ENCODE measurements at places on chromosomes 3 and 15. TPM values are rescaled to one million over a fixed set of nuclear protein-coding genes. Genes with fewer than 3 reads are reported as not detected.

The AHSG gene
- total RNA-seq: not detected

DNA sequence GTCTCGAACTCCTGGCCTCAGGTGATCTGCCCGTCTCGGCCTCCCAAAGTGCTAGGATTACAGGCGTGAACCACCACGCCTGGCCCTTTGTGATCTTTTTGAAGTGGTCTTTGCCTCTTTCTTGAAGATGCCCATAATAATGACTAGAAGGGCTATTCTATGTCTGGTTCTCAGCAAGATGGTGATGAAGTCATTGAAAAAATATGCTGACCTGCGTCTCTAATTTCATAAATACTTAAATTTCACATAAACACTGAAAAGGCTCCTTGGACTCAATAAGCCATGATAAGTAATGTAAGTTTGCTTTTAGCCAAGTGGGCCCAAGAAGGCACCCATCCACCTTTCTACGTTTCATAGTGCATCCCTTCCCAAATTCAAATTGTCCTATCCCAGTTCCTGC is 775 bp upstream of the MAPK6 start:
- no peak for DNase-seq

DNA sequence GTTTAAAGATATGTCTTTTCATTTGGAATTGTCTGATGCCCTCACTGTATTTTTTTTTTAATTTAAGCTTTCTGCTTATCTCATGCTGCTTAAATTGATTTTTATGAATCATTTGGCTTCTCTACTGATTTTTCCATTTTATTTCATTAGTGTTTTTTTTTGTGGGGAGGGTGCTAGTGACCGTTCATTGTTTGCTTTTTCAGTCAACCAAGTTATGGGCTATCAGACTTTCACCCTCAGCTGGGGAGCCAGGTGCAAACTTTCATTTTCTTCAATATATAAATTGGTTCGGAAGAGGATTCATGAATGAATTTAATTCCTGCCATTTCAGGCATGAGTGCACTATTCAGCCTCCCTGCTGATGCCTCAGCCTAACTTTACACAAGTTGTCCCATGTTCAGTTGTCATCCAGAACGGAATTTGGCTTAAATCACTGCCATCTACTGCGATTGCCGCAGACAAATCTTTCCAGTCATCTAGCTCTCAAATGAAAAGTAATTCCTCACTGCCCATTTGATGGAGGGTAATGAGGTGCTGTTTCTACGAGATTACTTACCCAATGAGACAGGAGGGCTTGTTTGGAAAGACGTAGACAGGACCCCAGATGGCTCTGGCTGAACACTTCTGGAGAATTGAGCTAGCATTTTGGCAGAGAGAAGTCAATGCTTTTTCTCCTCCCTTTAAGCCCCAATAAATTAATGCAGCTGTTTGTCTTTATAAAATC is 89.9 kb upstream of the RORA start:
- no peak for DNase-seq

The GPR27 gene
- 3.5 TPM for total RNA-seq

DNA sequence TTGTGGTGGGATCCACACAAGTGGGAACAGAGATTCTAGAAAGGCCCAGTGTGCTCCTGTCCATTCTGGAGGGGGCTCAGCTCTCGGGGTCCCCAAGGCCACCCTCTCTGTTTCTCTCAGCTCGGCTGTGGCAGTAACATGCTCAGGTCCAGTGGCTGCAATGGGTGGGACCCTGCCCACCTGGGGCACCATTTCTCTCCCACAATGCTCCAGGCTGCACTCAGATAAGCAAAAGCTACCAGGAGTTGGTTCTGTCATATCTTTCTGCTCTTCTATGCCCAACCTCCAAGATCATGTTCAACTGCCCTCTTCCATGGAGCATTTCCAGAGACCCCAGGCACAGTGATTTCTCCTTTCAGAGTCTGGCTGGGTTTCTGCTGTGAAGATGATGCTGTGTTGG is 40.8 kb downstream of the ITGA11 start:
- no peak for DNase-seq

DNA sequence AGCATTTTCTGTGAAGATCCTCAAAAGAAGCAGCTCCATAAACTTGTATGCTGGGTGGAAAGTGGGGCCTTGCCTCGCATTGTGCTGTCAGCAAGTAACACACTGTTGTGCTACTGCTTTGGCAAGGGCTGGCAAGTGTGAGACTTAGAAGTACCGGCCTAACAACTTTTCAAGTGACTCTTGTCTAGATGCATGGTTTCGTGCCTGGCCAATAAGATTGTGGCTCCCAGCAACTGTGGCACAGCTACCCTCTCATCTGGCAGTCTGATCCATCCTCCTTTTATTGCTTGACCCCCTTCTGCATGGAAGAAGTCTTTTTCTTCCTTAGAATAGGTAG is 79.4 kb upstream of the VEPH1 start:
- no peak for DNase-seq

- DNase-seq: no peak
Observed at GRCh38 chr3:60854791-60855190, 396.5 kb downstream of the FHIT start.

DNA sequence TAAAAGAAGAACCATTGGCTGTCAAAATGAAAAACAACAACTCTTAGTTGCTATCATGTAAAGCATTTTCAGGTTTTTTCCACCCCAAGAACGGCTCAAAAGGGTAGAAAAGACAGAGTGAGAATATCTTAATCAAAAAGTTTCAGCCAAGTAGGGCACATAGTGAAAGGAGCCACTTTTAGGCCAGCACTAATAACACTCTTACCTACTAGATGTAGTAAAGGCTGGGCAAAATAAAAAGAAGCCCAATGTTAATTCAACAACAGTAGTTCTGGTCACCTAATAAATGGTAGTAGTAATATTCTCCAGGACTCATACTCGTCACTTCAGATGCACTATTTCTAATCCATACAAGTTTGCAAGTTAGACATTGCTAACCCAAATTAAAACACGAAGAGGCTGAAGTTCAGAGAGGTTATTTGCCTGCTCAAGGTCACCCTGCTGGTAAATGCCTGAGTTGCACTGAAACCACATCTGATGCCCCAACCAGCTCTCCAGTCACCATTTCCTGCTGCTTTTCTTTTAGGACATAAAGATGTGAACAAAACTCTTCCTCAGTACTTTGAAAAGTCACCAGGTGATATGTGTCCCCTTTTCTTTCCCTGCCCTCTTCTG is 7.5 kb downstream of the GOLIM4 start:
- DNase-seq: no peak

The TEX55 gene
- not detected for total RNA-seq

- no peak for DNase-seq
Observed at GRCh38 chr15:84666373-84666772, 8.4 kb upstream of the NMB start.

GRCh38 chr3:123318374-123318773 is 116.6 kb downstream of the SEC22A start:
- DNase-seq: no peak

- DNase-seq: no peak
Observed at GRCh38 chr15:73047882-73048281, 4.4 kb upstream of the NEO1 start.

The SPRED1 gene
- 6.5 TPM for total RNA-seq

GRCh38 chr15:69265347-69265955 is 33.3 kb upstream of the PAQR5 start:
- no peak for DNase-seq

The CCRL2 gene
- 1.7 TPM for total RNA-seq

GRCh38 chr3:13638927-13639326 is 90.0 kb downstream of the FBLN2 start:
- no peak for DNase-seq

The ZCWPW2 gene
- 2.2 TPM for total RNA-seq

- DNase-seq: no peak
Observed at GRCh38 chr3:159711560-159712333, 276.9 kb upstream of the IL12A start.

GRCh38 chr15:26615188-26615926 is 157.5 kb downstream of the GABRB3 start:
- DNase-seq: no peak

DNA sequence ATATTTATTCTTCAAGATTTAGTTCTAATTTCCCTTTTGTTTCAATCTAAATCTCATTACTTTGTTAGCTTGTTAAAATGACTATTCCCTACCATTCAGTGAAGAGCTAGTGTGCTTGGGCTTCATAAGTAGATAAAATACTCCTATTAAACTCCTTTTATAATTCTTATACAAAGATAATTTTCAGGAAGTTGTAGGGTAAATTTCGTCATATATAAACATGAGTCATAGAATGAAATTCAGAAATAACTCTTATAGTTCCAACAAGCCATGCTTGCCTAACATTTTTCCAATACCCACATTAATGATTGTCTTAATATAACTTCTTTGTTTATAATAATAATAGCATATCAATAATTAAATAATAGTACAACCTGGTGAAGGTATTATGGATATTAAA is 407.3 kb downstream of the NAALADL2 start:
- DNase-seq: no peak

- DNase-seq: no peak
Observed at GRCh38 chr15:83845230-83845629, 191.3 kb downstream of the ADAMTSL3 start.

DNA sequence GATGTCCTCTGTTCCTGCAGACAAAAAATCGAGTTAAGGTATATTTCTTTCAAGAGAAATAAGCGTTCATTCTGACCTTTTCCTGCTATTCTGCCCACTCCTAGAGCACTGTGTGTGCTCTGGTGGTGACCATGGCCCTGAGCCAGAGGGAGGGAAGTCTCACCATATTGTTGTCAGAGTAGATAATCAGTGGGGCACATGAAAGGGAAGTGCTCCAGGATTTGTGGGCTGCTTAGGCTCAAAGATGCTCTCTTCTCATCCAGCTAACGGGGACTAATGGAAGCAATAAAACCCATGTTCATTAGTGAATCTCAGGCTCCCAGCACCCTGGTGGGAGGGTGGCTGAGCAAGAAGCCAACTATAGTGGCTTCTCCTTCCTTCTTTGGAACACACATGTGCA is 70.7 kb upstream of the EOMES start:
- no peak for DNase-seq

The CIDEC gene
- 4.7 TPM for total RNA-seq

DNA sequence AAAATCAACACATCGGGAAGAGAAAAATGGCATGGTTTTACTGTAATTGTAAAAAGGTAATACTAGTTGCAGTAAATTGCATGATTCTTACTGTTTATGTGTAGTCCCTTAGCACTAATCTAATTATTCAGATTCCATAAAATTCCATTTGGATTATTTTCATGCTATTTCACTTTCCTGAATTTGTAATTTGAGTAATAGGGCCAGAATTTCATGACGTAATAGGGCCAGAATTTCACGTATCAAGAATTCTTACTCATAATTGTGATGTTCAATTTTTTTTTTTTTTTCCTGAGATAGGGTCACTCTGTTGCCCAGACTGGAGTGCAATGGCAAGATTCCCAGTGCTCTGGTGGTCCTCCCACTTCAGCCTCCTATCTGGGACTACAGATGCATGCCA is 2.9 kb upstream of the U2SURP start:
- DNase-seq: no peak

- DNase-seq: no peak
Observed at GRCh38 chr15:74430510-74430951, 3.2 kb downstream of the SEMA7A start.

GRCh38 chr3:125028657-125029056 is 27.1 kb downstream of the HEG1 start:
- no peak for DNase-seq

DNA sequence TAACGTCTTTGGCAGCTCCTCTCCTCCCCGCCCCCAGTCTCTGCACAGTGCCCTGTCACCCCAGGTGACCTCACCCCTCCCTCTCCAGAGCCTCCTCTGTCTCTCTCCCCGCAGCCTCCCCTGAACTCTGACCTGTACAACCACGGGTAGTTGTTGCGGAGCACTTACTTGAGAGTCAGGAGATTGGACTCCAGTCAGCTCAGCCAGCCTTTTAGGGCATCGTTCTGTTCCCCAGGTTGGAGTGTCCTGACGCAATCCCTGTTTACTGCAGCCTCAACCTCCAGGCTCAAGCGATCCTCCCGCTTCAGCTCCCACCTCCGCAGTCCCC is 177.7 kb downstream of the UACA start:
- DNase-seq: no peak

The DET1 gene
- 10.5 TPM for total RNA-seq

DNA sequence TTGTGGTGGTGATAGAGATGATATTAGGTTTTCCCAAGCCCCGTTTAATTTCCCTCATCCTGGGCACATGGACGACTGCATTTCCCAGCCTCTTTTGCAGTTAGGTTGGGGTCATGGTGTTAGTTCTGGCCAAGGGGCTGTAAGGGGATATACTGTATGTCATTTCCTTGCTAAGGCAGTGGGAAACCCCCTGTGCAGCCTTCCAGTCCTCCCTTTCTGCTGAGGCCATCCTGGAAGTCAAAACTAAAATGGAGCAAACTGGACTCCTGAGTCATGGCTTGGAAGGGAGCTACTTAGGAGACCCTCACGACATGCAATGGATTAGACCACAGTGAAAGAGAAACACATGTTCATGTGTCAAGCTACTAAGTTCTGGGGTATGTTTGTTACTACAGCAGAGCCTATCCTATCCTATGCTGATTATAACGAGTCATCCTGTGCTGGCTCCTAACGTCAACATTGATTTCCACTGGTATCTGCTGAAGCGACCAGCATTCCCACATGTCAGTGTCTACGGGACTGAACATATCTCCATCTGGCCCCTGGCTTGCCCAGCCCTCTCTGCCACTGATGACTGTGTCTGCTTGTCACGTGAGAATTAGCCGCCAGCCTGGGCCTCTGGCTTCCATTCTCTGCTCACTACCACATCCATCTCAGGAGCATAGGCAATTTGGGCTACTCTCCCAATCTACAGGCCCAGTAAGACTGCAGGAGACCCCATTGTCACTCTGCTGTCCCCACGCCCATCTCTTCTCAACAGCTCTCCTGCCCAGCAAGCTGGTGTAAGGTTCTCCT is 85.6 kb upstream of the MEF2A start:
- no peak for DNase-seq

GRCh38 chr3:4517643-4518311 is 24.6 kb downstream of the ITPR1 start:
- no peak for DNase-seq

Measured in heart right ventricle (tissue), 16 donors.